Fibroblast of mammary gland (primary cell): ENCODE measurements at places on chromosomes 4 and X.

DNA sequence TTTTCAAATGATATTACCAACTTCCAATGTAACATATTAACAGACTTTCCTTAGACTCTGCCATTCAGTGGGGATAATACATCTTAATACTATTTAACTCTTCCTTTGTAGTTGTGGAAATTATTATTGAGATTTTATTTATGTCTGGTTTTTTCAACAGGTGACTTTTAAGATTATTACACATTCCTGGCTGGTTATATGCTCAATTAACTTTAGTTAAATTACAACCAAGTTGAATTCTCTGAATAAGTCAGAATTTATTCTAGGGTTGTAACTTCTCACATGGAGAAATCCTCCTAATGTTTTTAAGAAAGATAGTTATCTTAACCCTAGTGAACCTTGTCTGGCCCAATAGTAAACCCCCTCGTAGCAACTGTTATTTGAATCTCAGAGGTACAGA lies 107.3 kb downstream of the SLC10A6 start:
- DNase-seq = no peak

- DNase-seq = no peak
These were observed 104.6 kb downstream of the SLC10A6 start for GRCh38 chr4:86744570-86744969.

GRCh38 chr4:63049278-63049677 lies 1360.0 kb downstream of the TECRL start:
- no peak for DNase-seq

DNA sequence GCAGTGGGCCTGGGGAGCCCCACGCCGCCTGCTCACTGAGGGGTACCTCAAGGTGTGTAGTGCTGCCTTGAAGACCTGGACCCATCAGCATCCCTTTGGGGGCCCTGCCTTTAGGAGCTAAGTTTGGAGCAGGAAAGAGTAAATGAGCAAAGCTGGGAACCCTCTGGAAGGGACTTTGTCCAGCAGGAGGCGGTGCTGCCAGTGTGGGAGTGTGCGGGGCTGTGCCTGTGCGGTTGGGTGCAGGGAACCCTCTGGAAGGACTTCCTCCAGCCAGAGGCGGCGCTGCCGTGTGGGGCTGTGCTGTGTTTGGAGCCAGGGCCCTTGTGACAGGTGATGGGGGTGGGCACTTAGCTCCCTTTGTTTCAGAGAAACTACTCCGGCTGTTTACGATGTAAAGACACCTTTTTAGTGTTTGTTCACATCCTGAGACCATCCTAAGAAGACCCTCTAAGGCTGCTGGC lies 25.8 kb downstream of the RGS12 start:
- no peak for DNase-seq

GRCh38 chr4:10090467-10091250 lies 25.9 kb downstream of the WDR1 start:
- DNase-seq = no peak

DNA sequence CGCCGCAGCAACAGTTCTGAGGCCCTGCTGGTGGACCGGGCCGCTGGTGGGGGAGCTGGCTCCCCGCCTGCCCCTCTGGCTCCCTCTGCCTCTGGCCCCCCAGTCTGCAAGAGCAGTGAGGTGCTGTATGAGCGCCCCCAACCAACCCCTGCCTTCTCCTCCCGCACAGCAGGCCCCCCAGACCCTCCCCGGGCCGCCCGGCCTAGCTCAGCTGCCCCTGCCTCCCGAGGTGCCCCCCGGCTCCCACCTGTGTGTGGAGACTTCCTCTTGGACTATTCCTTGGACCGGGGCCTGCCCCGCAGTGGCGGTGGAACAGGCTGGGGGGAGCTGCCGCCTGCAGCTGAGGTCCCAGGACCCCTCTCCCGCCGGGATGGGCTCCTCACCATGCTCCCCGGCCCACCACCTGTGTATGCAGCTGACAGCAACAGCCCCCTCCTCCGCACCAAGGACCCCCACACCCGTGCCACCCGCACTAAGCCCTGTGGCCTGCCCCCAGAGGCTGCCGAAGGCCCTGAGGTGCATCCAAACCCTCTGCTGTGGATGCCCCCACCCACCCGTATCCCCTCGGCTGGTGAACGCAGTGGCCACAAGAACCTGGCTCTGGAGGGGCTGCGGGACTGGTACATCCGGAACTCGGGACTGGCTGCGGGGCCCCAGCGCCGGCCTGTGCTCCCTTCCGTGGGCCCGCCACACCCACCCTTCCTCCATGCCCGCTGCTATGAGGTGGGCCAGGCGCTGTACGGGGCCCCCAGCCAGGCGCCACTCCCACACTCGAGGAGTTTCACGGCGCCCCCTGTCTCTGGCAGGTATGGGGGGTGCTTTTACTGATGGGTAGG lies 6.3 kb downstream of the PRAF2 start:
- DNase-seq = no peak

DNA sequence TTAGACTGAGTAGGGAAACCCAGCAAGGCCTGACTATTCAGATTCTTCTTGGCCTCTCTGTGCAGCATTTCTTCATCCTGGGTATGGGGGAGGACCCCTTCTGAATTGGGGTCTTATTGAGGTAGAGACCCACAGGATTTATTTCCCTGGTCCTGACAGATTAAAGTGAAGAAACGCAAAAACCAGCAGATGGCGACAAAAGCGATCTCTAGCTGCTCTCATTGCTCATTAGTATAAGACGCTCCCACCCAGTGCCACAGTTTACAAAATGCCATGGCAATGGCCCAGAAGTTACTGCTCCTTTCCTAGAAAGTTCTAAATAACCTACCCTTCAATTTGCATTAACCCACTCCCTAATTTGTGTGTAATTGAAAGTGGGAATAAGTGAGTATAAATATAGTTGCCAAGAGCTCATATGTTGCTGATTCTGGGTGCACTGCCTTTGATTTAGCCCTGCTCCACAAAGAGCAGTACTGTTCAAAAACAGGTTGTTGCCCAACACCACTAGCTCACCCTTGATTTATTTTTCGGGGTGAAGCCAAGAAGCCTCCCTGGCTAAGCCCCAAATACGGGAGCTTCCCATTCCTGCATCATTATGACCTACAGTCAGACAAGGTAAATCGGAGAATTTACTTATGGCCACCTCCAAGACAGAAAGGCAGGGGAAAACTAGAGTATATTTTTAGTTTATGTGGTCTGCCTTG lies 3.7 kb upstream of the BEX4 start:
- peak; percentile 60 for DNase-seq

GRCh38 chrX:148593987-148594386 lies 93.6 kb downstream of the AFF2 start:
- DNase-seq = no peak

- peak; percentile 13 for DNase-seq
These were observed 131.3 kb downstream of the IL1RAPL2 start for GRCh38 chrX:104697294-104697693.

DNA sequence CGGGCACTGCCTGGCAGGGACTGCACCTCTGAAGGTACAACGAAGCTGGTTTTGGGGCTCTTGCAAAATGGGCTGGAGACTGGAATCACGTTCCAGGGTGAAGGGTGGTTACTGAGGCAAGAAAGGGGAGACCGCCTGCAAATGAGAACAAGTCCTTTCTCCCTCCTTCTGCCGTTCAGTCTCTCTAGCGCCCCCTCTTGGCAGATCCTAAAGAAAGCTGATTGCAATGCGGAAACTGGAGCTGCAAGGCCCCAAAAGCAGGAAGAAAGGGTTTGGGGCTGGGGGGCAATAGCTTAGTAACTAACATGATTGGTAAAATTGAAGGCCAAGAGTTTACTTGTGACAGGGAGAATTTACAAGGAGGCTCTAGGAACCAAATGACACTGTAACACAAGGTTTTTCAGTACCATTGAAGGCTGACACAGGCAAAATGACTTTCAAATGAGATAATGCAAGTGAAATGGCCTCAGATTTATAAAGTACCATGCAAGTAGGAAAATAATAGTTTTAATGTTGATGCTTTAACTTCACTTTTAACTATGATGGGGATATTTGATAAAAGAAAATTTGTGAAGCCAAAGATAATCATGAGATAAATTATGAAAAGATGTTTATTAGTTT lies 222.7 kb upstream of the HAND2 start:
- DNase-seq = peak; percentile 46

DNA sequence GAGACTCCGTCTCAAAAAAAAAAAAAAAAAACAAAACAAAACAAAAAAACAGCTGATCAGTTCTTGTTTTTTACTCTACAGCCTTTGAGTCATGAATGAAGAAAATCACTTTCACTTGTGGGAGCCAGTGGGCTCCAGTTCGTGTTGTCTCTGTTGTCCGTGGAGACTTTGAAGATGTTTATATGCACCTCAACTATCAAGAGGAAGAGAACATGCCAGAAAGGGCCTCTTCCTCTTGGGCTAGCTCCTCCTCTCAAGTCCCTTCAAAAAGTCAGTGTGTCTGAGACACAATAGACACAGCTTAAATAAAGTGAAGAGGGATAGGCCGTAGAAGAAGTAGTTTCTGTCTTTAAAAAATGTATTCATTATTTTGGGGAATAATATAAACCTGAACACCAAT lies 182.7 kb downstream of the KDR start:
- DNase-seq = no peak

- DNase-seq = peak; percentile 2
These were observed 19.2 kb downstream of the PI4K2B start for GRCh38 chr4:25253071-25253445.

- peak; percentile 33 for DNase-seq
These were observed 1.7 kb upstream of the FGFRL1 start for GRCh38 chr4:1009542-1010394.

GRCh38 chr4:179165000-179165738 lies 1722.9 kb upstream of the AGA start:
- DNase-seq = no peak

DNA sequence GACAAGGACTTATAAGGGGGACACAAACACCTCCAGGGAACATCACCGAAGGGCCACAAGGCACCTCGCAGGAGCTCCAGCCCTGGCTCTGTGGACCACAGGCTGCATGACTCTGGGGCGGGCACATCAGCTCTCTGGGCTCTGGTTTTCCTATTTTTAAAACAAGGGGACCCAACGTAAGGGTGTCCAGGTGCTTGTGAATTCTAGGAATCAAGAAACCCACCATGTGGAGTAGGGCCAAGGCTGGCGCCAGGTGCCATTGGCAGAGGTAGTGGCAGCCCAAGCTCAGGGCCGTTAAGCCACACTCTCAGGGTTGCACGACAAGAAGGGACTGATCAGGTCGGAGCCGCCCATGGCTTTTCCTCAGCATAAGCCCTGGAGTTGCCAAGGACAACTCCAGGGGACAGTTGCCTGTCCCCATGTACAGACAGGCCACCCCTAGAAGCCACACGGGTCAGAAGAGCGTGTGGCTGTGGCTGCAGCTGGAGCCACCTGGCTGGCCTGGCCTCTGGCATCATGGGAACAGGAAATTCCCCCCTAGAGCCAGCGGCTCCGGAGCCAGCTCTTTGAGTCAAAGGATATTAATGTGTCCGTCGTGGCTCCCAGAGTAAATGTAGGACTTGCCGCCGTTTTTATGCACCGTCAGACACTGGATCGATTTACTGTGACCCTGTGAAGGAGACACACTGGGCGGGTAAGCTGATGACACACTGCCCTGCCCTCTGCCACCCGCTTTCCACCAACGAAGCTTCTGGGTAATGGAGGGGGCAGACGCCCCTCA lies 32.5 kb downstream of the WDR1 start:
- DNase-seq = no peak

- DNase-seq = no peak
These were observed 173.5 kb downstream of the ANK2 start for GRCh38 chr4:113223001-113223400.

GRCh38 chr4:66554826-66555225 lies 884.5 kb upstream of the EPHA5 start:
- DNase-seq = no peak

- no peak for DNase-seq
These were observed 27.5 kb upstream of the CWH43 start for GRCh38 chr4:48958582-48958981.

- peak; percentile 15 for DNase-seq
These were observed 87.8 kb upstream of the BMPR1B start for GRCh38 chr4:94669672-94670664.

GRCh38 chr4:120071192-120071795 lies 4.6 kb upstream of the MAD2L1 start:
- DNase-seq = peak; percentile 79

DNA sequence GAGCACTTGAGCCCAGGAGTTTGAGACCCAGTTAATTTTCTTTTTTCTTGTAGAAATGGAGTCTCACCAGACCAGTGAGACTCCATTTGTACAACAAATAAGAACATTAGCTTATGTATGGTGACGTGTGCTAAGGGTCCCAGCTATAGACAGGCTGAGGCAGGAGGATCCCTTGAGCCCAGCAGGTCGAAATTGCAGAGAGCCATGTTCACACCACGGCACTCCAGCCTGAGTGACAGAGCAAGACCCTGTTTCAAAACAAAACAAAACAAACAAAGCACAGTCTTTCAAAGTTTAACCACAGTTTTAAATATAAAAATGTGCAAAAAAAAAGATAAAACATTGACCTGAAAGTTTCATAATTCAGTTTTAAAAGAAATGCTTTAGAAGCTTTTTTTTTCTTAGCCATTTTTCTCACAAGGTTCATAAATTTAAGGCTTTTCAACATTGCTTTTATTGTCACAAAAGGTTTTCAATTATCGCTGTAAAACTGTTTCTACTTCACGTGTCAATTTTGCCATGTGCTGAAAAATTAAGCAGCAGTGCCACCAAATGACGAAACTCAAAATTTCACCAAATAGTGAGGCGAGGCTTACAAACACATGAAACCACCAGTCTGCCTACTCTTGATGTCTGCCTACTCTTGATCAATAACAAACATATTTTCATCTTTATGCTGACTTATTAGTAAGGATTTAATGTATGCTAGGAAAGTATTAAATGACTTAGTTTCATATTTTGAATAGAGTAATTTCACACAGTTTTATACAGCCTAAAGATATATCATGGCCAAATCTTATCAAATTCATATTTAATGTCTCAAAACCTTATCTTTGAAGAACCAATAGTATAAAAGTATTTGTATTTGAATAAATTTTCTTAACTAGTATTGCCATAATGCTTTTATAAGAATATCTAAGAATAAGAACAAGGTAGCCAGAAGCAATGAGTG lies 126.3 kb downstream of the NEK1 start:
- peak; percentile 73 for DNase-seq

DNA sequence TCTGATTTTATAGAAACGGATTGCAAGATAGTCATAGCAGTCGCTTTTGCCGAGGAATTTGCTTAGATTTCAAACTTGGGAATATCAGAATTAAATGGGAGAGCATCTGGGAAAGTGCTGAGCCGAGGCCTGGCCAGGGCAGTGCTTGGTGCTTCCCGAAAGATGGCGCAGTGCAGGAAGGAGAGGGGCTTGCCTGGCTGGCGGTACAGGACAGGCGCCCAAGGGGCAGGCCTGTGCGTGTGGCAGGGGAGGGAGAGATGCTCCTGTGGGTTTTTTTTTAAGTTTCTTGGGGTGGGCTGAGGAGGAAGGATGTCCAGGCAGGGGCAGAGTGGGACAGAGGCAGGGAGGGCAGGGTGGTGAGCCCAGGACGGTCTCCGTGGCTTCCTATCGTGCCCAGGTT lies 241.1 kb downstream of the AFAP1 start:
- DNase-seq = peak; percentile 40
